ENCODE measurements at places on chromosomes 13 and 19.

- DNase-seq = no peak
These were observed 250.3 kb upstream of the EDNRB start for GRCh38 chr13:78168981-78169380.

- no peak for DNase-seq
These were observed 7.6 kb downstream of the KLHL26 start for GRCh38 chr19:18644196-18645034.

DNA sequence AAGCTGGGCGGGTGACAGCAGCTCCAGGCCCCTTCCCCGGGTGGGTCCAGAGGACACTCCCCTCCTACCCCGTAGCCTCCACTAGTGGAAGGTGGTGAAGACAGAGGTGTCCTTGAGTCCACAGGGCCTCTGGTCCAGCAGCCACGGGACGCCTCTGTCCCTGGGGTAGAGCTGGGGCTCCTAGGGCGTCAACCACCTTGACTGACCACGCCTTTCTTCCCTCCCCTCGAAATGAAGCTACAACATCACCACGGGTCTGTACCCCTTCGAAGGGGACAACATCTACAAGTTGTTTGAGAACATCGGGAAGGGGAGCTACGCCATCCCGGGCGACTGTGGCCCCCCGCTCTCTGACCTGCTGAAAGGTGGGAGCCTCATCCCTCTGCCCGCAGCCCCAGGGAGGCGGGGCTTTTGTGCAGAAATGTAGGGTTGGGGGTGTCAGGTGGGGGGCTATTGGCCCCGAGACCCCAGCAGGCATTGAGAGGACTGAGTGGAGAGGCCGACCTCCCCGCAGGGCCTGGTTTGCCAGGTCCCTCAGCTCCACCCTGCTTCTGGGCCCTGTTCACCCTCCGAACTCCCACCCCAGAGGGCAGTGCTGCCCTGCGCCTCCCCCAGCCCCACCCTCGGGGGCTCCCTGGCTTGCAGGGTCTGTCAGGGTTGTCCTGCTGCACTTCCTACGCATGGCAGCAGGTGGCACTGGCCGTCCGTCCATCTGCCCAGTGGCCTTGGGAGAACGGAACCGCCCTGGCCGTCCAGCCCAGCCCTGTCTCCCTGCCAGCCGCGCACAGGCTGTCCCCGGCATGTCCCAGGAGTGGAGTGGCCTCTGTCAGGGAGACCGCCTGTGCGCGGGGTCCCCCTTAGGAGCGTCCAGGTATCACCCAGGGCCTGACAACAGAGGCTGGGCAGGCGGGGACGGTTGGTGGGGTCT is 15.7 kb downstream of the STK11 start:
- no peak for DNase-seq

GRCh38 chr13:45838171-45838745 is 13.3 kb downstream of the SIAH3 start:
- no peak for DNase-seq

GRCh38 chr19:41866284-41866683 is 6.2 kb downstream of the RPS19 start:
- DNase-seq = no peak

Measured in stromal cell of bone marrow (primary cell).